ENCODE measurements at places on chromosomes 4 and X. TPM values are rescaled to one million over a fixed set of nuclear protein-coding genes. Genes with fewer than 3 reads are reported as not detected.
A peak's percentile ranks its signal among the peaks of the same experiment; 100 is the strongest.

DNA sequence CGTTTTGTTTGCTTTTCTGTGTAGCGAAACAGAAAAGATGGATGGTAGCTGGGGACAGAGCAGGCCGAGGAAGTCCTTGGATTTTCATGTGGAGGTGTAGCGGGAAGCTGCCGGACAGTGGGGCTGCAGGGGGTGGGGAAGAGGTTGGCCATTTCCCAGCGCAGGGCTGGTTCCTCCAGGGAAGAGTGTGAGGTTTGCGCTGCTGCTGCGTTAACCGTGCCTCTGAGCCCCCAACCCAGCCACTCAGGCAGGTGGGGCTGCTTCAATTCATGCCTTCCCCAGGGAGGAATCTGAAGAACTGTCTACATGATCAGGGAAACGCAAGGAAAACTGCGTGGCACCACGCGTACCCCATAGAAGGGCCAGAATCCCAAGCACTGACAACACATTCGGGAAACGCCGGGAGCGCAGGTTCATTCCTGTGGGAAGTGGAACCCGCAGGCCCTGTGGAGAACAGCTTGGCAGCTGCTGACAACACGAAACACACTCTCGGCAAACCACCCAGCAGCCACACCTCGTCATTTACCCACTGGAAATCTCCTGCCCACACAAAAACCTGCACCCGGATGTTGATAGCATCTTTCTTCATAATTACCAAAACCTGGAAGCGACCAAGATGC, 57.7 kb downstream of the PCGF3 start:
- H3K4me3 ChIP-seq = no peak overlapping the region
- H3K36me3 ChIP-seq = no peaks in the 10 kb centered on the region
- no peak for DNase-seq
- H3K27ac ChIP-seq = no peak overlapping the region

DNA sequence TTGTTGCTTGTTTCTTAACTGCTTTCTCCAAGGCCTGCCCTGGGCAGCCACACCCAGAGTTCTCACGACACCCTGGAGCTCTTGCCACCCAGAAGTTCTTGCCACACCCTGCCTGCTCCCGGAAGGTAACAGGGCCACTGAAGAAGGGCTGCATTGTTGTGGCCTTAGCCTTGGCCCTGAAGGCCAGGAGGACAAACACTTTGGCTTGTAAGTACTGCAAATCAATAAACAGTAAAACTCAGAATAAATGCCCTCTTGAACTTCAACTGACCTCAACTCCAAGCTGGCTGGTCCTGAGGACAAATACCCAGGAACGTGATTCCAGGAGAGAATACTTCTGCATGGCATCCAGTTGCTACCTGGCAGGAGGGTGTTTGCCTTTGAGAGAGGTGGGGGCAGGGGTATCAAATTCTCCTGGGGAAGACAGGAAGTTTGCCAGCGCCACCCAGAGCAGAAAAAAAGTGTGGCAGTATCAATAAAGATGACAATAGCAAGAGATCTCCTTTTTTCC, 54.1 kb downstream of the TLR10 start:
- no peaks in the 10 kb centered on the region for H3K36me3 ChIP-seq
- H3K4me1 ChIP-seq = peaks cover 6% of the 10 kb centered on the region
- no peaks in the 10 kb centered on the region for H3K27me3 ChIP-seq
- H3K4me3 ChIP-seq = no peak overlapping the region
- peak; percentile 89 for DNase-seq
- H3K27ac ChIP-seq = peak overlapping the region; percentile 58

DNA sequence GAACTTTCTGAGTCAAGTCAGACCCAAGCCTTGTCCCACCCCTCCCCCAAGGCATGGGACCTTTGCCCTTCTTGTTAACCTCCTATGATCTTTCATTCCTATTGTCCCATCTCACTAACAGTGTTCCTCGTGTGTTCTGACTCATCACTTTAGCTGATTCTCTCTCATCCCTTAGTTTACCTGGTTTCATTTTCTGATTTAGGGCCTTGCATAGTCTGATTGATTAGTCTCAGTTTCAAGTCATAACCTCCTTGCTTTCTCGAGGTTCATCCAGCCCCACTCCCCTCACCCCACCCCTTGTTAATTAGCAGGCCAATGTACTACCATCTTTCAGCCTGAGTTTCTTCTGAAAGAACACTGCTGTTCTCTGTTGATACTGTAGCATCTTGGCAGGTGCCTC, 517.4 kb downstream of the RPA4 start:
- H3K27ac ChIP-seq = no peak overlapping the region
- no peaks in the 10 kb centered on the region for H3K4me1 ChIP-seq
- H3K27me3 ChIP-seq = no peaks in the 10 kb centered on the region
- H3K4me3 ChIP-seq = no peak overlapping the region
- H3K36me3 ChIP-seq = no peaks in the 10 kb centered on the region
- DNase-seq = no peak

GRCh38 chr4:148420397-148420796, 21.8 kb downstream of the NR3C2 start:
- no peak overlapping the region for H3K27ac ChIP-seq
- H3K27me3 ChIP-seq = no peaks in the 10 kb centered on the region
- H3K4me3 ChIP-seq = no peak overlapping the region

DNA sequence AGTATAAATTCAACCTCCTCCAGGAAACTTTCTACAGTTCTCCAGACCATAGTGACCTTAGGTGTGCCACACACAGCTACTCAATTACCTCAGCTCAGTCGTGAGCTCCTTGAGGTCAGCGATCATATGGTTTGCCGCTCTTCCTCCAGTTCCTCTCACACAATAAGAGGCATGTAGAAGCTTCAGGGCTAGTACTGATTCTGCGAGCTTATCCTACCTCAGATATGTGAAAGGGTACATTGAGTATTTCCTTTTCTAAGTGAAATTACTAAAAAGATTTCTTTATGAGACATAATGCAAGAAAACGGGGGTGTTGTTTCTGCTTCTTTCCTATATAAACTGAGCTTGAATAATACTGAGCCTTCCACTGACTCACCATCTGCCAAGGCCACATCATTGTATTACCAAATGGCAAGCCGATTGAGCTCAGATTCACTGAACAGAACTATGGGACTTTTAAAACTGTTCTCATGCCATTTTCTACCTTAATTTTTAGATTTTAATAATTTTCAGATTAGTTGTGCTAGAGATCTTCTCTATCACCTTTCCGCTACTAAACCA, 183.1 kb downstream of the HS6ST2 start:
- H3K4me1 ChIP-seq = no peaks in the 10 kb centered on the region
- no peaks in the 10 kb centered on the region for H3K36me3 ChIP-seq
- peaks cover 5% of the 10 kb centered on the region for H3K27me3 ChIP-seq
- no peak for DNase-seq
- no peak overlapping the region for H3K27ac ChIP-seq
- H3K4me3 ChIP-seq = no peak overlapping the region

- H3K4me1 ChIP-seq = peaks cover 5% of the 10 kb centered on the region
- H3K27ac ChIP-seq = no peak overlapping the region
Measured at GRCh38 chr4:54110019-54110416, 10.1 kb downstream of the GSX2 start.

GRCh38 chrX:100652266-100652665, 8.3 kb downstream of the SRPX2 start:
- H3K4me1 ChIP-seq = peaks cover 8% of the 10 kb centered on the region
- H3K27me3 ChIP-seq = no peaks in the 10 kb centered on the region
- no peaks in the 10 kb centered on the region for H3K36me3 ChIP-seq
- H3K27ac ChIP-seq = no peak overlapping the region
- H3K4me3 ChIP-seq = no peak overlapping the region

- H3K27me3 ChIP-seq = peaks cover under 1% of the 10 kb centered on the region
- H3K4me1 ChIP-seq = no peaks in the 10 kb centered on the region
- no peaks in the 10 kb centered on the region for H3K36me3 ChIP-seq
- no peak overlapping the region for H3K4me3 ChIP-seq
- no peak overlapping the region for H3K27ac ChIP-seq
Measured at GRCh38 chrX:150256297-150256650, 106.8 kb upstream of the MAMLD1 start.

GRCh38 chr4:124534131-124534530, 178.4 kb downstream of the ANKRD50 start:
- no peak for DNase-seq
- no peaks in the 10 kb centered on the region for H3K27me3 ChIP-seq
- H3K4me3 ChIP-seq = no peak overlapping the region
- H3K27ac ChIP-seq = no peak overlapping the region
- H3K4me1 ChIP-seq = no peaks in the 10 kb centered on the region

GRCh38 chrX:16931371-16931770, 15.1 kb upstream of the REPS2 start:
- H3K27me3 ChIP-seq = no peaks in the 10 kb centered on the region
- H3K4me1 ChIP-seq = no peaks in the 10 kb centered on the region
- H3K36me3 ChIP-seq = no peaks in the 10 kb centered on the region

GRCh38 chr4:158299459-158300007, 89.2 kb downstream of the TMEM144 start:
- H3K4me3 ChIP-seq = no peak overlapping the region
- H3K36me3 ChIP-seq = no peaks in the 10 kb centered on the region
- no peak overlapping the region for H3K27ac ChIP-seq
- no peak for DNase-seq
- no peaks in the 10 kb centered on the region for H3K4me1 ChIP-seq
- no peaks in the 10 kb centered on the region for H3K27me3 ChIP-seq

DNA sequence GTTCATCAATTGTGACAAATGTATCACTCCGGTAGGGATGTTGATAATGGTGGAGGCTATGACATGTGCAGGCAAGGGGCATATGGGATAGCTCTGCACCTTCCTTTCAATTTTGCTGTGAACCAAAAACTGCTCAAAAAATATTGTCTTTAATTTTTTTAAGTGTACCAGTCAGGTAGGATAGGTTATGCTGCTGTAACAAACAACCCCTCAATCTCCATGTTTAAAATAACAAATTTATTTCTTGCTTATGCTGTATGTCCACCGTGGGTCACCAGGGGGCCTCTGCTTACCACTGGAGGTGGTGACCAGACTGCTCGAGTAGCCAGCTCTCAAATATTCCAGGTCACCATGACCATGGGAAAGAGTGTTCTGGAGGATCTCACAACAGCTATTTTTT, 23.4 kb upstream of the MSX1 start:
- no peaks in the 10 kb centered on the region for H3K36me3 ChIP-seq
- DNase-seq = no peak
- H3K4me3 ChIP-seq = no peak overlapping the region
- H3K27me3 ChIP-seq = no peaks in the 10 kb centered on the region
- H3K4me1 ChIP-seq = no peaks in the 10 kb centered on the region
- no peak overlapping the region for H3K27ac ChIP-seq

- no peak overlapping the region for H3K27ac ChIP-seq
- no peaks in the 10 kb centered on the region for H3K4me1 ChIP-seq
- H3K36me3 ChIP-seq = no peaks in the 10 kb centered on the region
Measured at GRCh38 chrX:86148594-86148993, 343 bp downstream of the DACH2 start.

DNA sequence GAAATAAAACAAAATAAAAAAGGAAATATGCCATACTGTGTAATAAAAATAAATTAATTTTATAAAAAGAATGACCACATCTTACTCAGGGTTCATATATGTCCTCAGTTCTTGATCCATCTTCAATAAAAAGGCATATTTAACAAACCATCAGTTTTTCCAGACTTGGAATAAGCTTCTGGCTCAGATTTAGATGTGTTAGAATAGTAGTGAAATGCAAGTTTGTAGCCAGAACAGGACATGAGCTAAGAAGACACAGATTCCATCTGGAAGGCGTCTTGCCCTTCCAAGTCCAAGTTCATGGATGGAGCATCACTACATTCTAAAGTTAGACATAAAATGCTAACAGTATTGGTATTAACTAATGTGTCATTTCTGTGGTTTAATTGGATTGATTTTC, 10.3 kb upstream of the LSM6 start:
- H3K27me3 ChIP-seq = no peaks in the 10 kb centered on the region
- DNase-seq = no peak
- no peak overlapping the region for H3K27ac ChIP-seq
- no peaks in the 10 kb centered on the region for H3K4me1 ChIP-seq
- no peaks in the 10 kb centered on the region for H3K36me3 ChIP-seq

- no peak for DNase-seq
- H3K36me3 ChIP-seq = no peaks in the 10 kb centered on the region
- no peak overlapping the region for H3K27ac ChIP-seq
- no peak overlapping the region for H3K4me3 ChIP-seq
- H3K4me1 ChIP-seq = no peaks in the 10 kb centered on the region
Measured at GRCh38 chr4:83890231-83890630, 354.3 kb downstream of the GPAT3 start.

- no peaks in the 10 kb centered on the region for H3K27me3 ChIP-seq
- H3K4me3 ChIP-seq = no peak overlapping the region
Measured at GRCh38 chr4:77072195-77072753, 3.5 kb downstream of the CCNI start.

DNA sequence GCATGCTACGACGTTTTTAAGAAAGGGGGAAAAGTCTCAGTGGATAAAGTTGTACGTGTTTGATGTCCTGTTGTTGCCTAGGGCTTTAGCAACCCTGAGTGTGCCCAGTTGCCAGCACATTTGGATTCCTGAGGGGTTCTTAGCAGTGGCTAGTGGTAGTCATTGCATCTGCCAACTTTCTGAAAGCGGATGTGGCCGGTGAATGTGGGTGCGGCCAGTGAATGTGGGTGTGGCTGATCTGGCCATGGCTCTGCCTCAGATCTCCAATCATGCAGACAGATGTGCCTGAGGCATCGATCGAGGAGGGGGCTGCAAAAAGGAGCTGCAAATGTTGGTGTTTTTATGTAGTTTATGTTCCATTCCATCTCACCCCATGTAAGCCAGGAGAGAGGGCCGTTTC, 41.5 kb upstream of the FAT1 start:
- H3K4me3 ChIP-seq = no peak overlapping the region
- no peaks in the 10 kb centered on the region for H3K27me3 ChIP-seq
- peaks cover 7% of the 10 kb centered on the region for H3K4me1 ChIP-seq
- H3K36me3 ChIP-seq = no peaks in the 10 kb centered on the region
- peak overlapping the region; percentile 77 for H3K27ac ChIP-seq

- no peaks in the 10 kb centered on the region for H3K4me1 ChIP-seq
- H3K27ac ChIP-seq = peak overlapping the region; percentile 74
- DNase-seq = no peak
- H3K27me3 ChIP-seq = no peaks in the 10 kb centered on the region
Measured at GRCh38 chr4:68865188-68865638, 49.4 kb downstream of the UGT2B10 start.

GRCh38 chr4:135274416-135274815, 1072.8 kb upstream of the PABPC4L start:
- no peaks in the 10 kb centered on the region for H3K4me1 ChIP-seq
- H3K27ac ChIP-seq = no peak overlapping the region
- H3K27me3 ChIP-seq = no peaks in the 10 kb centered on the region
- no peak for DNase-seq
- H3K36me3 ChIP-seq = no peaks in the 10 kb centered on the region

SPIN4 gene
- 8.3 TPM for total RNA-seq

GLUD2 gene
- 0.30 TPM for total RNA-seq

DCAF12L2 gene
- not detected for total RNA-seq

TRIM60 gene
- not detected for total RNA-seq

TLL1 gene
- total RNA-seq = 2.4 TPM

KIT gene
- 10.0 TPM for total RNA-seq

MMAA gene
- total RNA-seq = 18.1 TPM

CLCN4 gene
- total RNA-seq = 0.62 TPM

SSX1 gene
- 0.32 TPM for total RNA-seq

TLR2 gene
- total RNA-seq = 5.7 TPM
